NCI-H345 (cell line): ENCODE measurements at places on chromosomes 6 and 20.

DNA sequence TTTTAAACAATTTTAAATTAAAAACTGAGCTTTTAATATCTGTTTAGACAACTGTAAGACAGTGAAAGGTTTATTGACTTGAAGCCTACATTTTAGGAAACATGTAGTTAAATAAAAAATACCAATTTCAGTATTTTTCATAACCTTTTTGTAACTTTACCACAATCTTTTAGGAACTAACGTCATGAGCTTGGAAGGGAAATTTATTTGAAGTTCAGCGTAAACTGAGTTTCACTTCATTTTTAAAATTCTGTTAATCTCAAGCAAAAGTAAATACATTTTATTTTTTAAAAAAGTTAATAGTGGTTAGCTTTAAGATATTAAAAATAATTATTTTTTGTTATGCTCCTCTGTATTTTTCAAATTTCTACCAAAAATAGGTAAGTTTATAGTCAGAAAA lies 5.5 kb downstream of the CST7 start:
- DNase-seq, result no peak

GRCh38 chr6:106159531-106159940 lies 73.4 kb downstream of the PRDM1 start:
- no peak for DNase-seq

DNA sequence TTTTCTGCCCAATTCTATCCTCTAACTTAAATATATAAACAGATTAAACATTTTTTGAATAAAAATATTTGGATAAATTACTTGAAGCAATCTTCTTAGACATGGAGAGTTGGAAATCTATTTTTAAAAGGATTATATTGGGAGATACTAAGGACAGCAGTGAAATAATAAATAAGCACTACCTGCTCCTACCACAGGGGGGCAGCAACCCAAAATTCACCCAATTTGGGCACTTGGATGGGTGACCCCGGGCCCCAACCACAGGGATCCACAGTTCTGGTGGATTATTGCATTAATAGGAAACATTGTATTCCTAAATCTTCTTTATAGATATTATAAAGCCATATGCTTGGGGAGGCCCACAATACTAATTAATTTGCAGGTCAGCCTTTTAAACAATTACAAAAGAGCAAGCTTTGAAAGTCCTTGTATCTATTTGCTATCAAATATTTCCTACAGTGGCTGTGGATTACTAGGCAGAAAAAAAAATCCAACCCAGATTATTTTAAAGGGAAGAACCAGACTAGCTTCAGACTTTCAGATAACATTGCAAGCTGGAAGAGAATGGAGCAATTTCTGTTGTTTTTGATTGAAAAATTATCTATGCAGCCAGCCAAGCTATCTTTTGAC lies 66.4 kb upstream of the PDE10A start:
- no peak for DNase-seq

GRCh38 chr6:138885156-138885819 lies 89.4 kb downstream of the ECT2L start:
- DNase-seq, result no peak

- DNase-seq, result peak; percentile 2
Measured at GRCh38 chr6:107707346-107708275, 116.5 kb downstream of the SCML4 start.

GRCh38 chr20:62530643-62531032 lies 54.8 kb upstream of the GATA5 start:
- no peak for DNase-seq

DNA sequence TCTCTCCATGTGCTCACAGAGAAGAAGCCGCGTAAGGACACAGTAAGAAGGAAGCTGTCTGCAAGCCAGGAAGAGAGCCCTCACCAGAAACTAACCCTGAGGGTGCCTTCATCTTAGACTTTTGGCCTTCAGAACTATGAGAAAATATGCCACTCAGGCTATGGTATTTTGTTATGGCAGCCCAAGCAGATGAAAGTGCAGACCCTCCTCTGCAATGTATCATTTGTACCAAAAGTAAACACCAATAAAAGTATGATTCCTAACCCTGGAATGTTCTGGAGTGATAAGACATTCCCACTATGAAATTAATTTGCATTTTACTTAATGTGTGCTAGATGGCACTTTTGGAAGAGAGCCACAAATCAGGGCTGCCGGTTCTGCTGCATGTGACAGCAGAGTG lies 594.3 kb downstream of the UTRN start:
- no peak for DNase-seq

- DNase-seq, result no peak
Measured at GRCh38 chr6:117451671-117452070, 25.9 kb upstream of the ROS1 start.

DNA sequence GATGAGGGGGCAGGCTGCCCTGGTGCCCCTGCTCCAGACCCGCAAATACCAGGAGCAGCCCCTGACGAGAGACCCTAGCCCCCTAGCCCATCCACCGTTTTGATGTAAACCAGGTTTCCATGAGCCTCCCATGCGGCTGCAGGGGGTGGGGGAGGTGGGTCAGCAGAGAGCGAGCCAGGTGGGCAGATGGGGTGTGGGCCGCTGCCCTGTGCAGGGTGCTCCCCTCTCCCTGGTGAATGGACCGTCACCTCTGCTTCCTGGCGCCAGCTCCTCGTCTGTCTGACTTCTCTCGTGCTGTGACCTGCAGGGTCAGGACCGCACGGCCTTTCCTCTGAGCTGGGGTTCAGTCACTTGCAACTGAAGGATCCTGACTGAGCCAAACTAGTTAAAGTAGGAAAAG lies 15.7 kb upstream of the BHLHE23 start:
- no peak for DNase-seq

DNA sequence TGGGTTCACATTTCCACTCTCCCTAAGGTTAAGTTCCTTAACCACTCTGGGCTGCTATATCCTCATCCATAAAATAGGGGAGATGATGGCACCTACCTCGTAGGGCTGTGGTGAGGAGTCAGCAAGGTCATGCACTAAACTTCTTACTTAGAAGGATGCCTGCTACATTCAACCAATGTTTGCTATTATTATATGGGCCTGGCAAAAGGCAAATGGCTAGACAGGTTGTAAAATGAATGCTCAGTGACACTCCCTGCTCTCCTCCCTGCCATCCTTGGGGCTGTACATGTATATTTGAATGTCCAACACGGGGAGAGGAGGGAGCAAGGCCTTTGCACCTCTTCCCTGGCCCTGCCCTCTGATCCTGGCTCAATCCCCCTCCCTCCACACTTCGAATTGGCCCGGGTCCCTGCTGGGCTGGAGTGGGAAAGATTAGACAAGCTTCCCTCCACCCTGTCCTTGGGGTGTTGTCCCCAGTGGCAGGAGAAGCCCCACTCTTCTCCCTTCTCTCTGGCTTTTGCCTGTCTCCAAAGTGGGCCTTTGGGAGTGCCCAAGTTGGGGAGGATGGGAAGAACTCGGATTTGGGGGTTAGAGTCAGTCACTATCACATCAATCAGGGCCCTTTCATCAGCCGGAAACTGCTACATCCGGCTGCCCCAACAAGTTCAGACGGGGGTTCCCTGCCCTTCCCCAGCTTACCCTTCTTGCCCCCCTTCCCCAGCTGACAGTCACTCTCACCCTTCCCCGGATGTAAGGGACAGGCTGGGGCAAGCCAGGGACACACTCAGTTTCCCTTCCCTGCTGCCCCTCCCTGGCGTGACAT lies 36.3 kb upstream of the VEGFA start:
- DNase-seq, result no peak

GRCh38 chr20:10522328-10522727 lies 87.2 kb downstream of the SLX4IP start:
- DNase-seq, result no peak

DNA sequence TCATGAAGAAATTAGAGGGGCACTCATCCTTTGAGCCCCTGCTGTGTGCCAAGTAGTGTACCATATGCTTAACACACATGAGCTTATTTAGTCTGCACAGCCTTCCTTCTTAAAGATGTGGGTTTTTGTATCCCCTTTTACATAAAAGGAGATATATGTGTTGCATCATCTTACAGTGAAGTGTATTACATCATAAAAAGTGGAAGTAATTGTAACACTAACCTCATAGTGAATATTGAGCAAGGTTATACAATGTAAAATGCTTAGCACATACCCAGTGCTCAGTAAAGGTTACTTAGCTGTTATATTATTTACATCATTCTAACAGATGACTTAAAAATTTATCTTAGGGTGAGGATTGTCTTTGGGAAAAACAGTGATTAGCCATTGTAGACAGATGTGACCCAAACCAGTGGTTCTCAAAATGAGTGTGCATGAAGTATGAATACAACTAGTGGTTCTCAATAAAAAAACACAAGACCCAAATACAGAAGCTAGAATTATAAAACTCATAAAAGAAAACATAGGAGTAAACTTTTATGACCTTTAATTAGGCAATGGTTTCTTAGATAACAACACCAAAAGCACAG lies 3.8 kb upstream of the PIGU start:
- no peak for DNase-seq

- DNase-seq, result no peak
Measured at GRCh38 chr6:47484616-47485015, 7.0 kb downstream of the CD2AP start.

DNA sequence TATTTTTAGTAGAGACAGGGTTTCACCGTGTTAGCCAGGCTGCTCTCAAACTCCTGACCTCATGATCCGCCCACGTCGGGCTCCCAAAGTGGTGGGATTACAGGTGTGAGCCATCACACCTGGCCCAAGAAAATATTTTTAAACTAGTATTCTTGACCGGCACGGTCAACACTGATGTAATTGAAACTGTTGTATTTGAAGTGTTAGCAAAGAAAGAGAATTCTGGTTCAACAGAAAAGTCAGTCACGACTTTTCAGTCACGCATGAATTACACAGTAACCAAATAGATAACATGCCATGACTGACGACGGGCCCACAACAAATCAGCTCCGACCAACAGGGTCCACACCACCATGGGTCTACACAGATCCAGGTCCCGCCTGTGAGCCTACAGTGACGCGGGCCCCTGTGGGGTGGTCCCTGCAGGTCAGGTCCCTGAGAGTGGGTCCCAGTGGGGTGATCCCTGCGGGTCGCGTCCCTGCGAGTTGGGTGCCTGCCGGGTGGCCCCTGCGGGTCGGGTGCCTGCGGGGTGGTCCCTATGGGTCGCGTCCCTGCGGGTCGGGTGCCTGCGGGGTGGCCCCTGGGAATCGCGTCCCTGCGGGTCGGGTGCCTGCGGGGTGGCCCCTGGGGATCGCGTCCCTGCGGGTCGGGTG lies 1.0 kb downstream of the GMEB2 start:
- DNase-seq, result no peak

DNA sequence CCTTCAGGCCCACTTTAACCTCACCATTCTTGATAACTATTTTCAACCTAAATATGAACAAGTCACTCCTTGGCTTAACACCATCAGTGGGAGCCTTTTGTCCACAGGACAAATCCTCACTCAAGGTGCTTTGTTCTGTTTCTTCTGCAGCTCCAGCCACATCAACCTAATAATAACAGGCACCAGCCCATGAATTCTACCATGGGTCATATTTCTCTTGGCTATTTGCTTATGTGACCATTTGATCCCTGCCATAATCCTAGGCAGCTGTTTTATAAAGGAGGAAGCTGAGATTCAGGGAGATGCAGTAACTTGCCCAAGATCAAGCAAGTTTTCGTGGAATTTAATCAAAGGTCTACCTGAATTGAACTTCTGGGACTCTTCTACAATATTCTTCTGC lies 561.3 kb downstream of the DHX35 start:
- DNase-seq, result no peak

DNA sequence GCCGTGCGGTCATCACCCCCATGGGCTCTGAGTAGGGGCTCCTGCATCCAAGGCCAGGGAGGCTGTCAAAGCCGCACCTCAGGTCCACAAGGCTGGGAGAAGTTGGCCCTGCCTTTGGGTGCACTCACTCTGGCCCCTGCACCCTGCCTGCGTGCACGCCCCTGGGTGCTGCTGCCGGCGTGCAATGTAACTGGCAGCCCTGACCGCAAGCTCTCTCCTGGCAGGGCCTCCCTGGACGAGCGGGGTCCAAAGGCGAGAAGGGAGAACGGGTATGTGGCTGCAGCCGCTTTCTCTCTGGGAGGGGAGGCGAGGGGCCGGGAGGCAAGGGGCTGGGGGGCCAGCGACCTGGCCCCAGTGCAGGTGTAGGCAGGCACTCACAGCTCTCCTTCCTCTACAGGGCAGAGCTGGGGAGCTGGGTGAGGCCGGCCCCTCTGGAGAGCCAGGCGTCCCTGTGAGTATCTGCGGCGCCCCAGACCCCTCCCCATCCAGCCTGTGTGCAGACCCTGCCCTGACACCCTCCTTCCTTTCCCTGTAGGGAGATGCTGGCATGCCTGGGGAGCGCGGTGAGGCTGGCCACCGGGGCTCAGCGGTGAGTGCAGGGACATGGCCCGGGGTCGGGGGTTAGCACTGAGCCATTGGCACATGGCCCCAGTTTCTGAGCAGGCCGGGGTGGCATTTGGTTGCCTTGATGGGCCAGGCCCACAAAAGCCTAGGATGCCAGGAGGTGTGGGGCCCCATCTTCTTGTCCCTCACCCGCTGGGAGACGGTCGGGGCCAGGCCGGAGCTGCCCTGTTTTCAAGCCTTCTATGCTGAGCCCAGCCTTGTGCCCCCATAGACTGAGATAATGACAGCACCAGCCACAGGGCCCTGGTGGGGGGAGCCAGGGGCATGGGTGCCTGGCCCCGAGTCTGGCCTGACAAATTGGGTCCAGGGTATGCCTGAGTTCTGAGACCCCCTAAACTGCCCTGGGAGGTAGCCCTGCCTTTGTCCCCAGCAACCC lies 12.7 kb downstream of the COL9A3 start:
- no peak for DNase-seq

DNA sequence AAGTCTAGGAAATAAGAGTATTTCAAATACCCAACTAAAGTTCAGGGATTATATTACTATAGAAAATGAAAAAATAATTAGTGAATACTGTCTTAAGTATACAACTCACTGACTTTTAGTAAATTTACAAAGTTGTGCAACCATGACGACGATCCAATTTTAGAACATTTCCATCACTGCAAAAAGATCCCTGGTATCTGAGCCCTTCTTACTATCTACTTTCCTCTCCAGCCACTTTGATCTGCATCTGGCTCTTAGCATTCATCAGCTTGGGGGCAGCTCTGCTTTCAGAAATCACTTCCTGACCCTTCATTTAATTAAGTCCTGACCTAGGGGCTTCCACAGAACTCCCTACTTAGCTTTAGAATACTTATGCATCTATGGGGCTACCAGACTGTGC lies 38.2 kb upstream of the RBL1 start:
- DNase-seq, result no peak

DNA sequence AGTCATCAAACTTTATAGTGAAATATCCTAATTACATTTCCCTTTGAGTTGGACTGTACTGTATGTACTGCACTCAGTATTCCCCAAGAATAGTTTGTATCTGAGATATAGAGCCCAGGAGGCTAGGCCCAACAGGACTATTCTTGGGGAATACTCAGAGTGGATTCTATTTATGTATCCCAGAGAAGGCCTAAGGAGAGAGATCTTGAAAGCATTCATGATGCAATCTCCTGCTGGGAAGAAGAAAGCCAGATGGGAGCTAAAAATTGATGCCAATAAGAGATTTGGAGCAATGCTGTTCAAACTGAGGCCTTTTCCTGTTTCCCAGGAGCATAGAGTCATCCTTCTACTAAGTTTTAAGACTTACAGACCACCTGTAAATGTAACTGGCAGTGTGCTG lies 452.1 kb upstream of the PLCB4 start:
- DNase-seq, result no peak

- DNase-seq, result no peak
Measured at GRCh38 chr6:124522335-124522734, 439.9 kb upstream of the RNF217 start.
